Naive thymus-derived CD8-positive, alpha-beta T cell (primary cell): ENCODE measurements at places on chromosomes 12 and 14.

- DNase-seq, result no peak
Measured at GRCh38 chr12:69569236-69569635, 16.0 kb upstream of the CCT2 start.

GRCh38 chr12:109264095-109264942 lies 44.8 kb downstream of the FOXN4 start:
- DNase-seq, result no peak

GRCh38 chr14:89303456-89304435 lies 113.3 kb downstream of the FOXN3 start:
- DNase-seq, result peak; percentile 23

GRCh38 chr14:84785996-84786395 lies 743.9 kb upstream of the FLRT2 start:
- DNase-seq, result no peak

- DNase-seq, result no peak
Measured at GRCh38 chr12:116384691-116385485, 107.4 kb upstream of the MED13L start.

DNA sequence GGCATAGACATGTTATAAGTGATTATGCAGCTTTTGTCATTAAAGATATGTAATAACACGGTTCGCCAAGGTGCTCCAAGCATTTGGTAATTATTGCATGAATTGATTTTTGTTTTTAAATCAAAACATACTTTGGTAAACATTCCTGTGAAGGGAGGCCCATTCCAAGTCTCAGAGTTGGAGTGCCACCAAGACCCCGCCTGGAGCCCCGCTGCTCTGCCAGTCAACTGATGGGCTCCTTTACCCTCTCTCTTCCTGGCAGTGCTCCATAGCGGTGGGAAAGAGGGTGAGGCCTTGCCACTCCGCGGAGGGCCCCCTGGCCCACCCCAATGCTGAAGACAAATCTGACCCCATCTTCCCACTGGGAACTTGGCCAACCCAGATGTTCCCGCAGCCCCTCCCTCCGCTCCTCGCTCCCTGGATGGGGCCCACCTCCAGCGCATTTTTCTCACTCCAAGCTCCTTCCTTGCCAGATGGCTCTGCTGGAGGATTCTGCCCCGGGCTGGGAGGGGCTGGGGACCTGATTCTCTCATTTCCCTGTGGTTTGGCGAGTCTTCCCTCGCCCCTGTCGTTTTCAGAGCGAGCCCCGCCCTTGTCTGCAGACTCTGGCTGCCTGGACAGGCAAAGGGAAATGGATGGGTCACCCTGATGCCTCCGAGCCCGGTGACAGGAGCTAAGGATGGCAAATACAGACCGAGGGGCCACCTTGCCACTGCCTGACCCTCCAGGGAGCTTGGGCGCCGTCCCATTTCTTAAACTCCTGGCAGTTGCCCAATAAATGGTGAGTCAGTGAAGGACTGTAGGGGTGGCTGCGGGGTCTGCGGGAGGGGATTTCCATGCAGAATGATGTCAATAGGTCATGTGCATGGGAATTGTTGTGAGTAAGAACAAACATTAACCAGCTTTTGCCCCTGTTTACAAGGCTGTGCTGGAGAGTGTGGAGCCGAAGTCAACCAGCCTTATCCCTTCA lies 9.2 kb upstream of the PAPLN start:
- no peak for DNase-seq

GRCh38 chr12:57489157-57489641 lies 1.3 kb downstream of the MARS1 start:
- no peak for DNase-seq

DNA sequence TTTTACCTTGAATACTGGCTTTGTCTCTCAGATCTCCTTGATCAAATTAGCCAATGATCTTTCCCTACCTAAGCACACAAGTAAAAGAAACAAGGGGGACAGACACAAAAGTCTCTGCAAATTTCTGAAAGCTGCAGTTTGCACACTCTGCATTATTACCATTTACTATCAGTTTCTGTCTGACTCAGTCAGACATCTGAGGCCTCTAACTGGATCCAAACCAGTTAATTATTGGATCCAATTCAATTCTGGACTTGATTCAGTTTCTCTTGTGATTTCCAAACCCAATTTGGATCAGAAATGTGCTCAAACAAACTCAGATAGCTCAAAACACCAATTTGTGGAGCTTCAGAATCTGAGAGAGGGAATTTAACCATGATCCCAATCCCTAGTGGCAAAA lies 16.6 kb downstream of the SSTR1 start:
- DNase-seq, result no peak

DNA sequence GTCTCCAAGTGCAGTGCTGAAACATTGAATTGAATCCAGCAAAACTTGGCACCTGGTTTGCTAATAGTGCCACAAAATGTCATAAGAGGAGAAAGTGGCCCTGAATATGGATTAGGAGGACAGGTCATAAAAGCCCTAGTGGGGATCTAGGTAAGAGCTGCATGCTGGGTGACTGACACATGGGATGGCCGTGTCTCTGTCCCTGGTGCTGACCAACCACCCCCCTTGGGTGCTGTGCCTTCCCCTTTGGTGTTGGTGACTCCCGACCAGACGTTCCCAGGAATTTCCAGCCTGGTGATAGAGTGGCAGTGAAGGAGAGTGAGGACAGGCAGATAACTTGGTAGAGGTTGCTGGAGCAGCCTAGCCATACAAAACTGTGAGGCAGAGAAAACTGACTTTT lies 142.8 kb downstream of the VRK1 start:
- DNase-seq, result no peak

- DNase-seq, result no peak
Measured at GRCh38 chr14:34335968-34336367, 126.1 kb downstream of the SPTSSA start.

- no peak for DNase-seq
Measured at GRCh38 chr14:105201925-105202513, 20.9 kb upstream of the NUDT14 start.

- DNase-seq, result no peak
Measured at GRCh38 chr14:51862860-51863259, 2.4 kb downstream of the GNG2 start.

DNA sequence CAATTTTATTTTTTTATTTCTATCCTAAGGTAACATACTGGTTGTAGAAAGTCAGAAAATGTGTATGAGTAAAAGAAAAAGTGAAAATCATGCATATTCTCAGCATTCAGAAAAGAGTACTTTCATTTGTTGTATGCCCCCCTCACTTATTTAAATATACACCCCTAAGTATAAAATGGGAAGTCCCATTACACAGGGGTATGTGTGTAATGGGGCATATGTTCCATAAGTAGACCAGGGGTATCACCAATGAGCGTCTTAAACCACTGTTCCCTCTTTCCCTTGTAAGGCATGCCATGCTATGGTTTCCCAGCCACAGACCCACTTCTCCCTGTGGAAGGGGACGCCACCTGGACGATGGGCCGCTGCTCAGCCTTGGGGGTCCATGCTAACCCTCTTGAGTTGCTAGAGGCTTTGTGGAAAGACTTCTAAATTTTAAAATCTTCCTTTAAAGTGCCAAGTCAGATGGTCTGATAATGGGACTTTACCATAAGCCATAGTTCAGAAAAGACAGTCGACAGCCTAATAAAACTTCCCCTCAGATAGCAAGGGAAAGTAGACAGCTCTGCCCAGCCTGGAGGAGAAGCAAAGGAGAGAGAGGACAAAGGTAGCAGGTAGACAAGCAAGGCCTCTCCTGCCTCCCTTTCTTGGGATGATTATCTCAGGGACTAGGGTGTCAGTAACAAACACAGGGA lies 118.2 kb downstream of the ZFP36L1 start:
- no peak for DNase-seq

DNA sequence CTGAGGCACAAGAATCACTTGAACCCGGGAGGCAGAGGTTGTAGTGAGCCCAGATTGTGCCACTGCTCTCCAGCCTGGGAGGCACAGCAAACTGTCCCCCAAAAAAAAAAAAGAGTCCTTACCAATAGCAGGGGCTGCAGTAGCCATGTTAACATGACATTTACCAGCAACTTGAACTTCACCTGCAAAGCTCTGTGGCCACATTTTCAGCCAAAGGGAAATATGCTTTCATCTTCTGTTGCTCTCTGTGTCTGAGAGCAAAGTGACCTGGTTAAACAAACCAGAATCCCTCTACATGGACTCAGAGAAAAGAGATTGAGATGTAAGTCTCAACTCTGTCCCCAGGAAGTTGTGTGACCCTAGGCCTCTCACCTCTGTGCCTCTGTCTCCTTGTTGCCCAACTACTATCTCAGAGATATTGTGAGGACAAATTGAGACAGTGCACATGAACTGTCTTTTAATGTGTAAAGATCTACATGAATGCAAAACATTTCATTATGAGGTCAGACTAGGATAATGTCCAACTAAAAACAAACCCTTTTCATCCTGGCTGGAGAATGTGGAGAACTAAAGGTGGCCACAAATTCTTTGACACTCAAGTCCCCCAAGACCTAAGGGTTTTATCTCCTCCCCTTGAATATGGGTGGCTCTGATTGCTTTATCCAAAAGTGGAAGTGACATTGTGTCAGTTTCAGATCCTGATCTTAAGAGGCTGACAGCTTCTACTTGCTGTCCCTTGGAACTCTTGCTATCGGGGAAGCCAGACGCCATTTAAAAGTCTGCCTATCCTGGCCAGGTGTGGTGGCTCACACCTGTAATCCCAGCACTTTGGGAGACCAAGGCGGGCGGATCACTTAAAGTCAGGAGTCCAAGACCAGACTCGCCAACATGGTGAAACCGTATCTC lies 24.7 kb upstream of the P2RX4 start:
- DNase-seq, result no peak

GRCh38 chr14:34873589-34874385 lies 1.4 kb downstream of the BAZ1A start:
- DNase-seq, result peak; percentile 83

- DNase-seq, result no peak
Measured at GRCh38 chr12:53999559-54000115, 324 bp upstream of the HOXC9 start.

DNA sequence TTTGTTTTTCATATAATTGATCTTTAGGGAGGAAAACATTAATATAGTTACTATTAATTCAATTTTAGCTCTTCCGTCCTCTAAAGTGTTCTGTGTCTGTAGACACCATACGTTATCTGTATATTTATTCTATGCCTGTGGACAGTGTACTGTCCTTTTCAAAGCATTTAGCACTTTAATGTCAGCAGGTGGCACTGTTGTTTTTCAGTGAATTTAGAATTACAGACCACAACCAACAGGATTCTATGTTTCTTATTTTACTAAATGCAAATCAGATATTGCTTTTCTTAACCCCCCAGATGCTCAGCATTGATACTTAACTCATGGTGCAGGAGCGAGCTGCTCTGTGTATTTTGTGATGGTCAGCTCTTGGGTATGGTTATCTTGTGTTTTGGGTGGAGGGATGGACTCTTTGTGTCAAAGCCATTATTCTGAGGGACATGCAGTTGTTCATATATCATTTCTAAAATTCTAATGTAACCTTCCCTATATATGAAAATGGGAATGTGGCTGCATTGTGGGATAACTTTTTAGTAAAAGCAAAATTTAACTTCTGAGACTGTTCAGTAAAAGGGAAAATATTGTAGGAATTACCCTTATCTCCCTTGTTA lies 65.2 kb downstream of the PAPOLA start:
- DNase-seq, result no peak

DNA sequence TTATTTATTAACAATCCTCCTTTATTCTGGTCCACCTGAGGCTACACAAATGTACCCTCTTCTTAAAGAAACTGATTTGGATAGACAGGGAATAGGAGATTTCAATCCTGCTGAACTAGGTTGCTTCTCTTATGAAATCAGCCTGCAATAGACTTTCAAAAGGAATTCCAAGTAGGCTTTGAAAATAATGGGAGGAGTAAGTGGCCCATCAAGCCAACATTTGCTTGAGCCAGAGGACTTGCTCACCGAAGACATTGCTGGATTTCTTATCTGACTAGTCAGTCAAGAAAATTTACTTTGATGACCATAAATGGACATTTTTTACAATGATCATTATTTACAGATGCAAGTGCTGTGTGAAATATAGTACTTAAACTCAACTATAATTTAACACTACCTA lies 82.8 kb upstream of the RASSF8 start:
- DNase-seq, result no peak

- no peak for DNase-seq
Measured at GRCh38 chr14:90053044-90053443, 8.8 kb upstream of the KCNK13 start.

- DNase-seq, result no peak
Measured at GRCh38 chr12:49519574-49519936, 19.3 kb upstream of the KCNH3 start.

- DNase-seq, result no peak
Measured at GRCh38 chr12:89960011-89960507, 251.4 kb upstream of the ATP2B1 start.

- DNase-seq, result peak; percentile 77
Measured at GRCh38 chr14:23559010-23559925, 3.2 kb downstream of the THTPA start.

- peak; percentile 81 for DNase-seq
Measured at GRCh38 chr12:106227641-106228319, 20.0 kb downstream of the CKAP4 start.

DNA sequence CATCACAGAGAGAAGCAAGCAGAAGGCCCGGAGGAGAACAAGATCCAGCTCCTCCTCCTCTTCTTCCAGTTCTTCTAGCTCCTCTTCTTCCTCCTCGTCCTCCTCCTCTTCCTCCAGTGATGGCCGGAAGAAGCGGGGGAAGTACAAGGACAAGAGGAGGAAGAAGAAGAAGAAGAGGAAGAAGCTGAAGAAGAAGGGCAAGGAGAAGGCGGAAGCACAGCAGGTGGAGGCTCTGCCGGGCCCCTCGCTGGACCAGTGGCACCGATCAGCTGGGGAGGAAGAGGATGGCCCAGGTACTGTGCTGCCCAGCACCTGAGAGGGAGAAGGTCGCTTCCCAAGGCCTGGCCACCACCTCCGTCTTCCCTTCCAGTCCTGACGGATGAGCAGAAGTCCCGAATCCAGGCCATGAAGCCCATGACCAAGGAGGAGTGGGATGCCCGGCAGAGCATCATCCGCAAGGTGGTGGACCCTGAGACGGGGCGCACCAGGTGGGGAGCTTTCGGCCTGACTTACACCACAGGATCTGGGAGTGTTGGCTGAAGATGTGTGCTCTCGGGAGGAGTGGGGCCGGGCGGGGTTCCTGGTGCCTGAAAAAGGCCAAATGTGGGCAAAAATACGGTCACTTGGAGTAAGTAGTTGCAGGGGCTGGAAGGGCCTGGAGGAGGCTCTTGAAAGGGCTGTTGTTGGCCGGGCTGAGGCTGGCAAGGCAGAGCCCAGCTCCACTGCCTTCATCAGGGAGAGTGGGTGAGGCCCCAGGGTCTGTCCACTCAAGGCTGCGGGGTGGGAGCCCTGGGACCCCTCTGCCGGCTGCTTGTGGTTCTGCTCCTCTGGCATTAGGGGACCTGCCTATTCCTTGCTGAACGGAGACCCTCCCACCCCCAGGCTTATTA lies 1.4 kb downstream of the ARL6IP4 start:
- DNase-seq, result no peak

GRCh38 chr14:97776890-97777558 lies 979.8 kb downstream of the VRK1 start:
- DNase-seq, result no peak
